ENCODE measurements at places on chromosomes 6 and 20.

DNA sequence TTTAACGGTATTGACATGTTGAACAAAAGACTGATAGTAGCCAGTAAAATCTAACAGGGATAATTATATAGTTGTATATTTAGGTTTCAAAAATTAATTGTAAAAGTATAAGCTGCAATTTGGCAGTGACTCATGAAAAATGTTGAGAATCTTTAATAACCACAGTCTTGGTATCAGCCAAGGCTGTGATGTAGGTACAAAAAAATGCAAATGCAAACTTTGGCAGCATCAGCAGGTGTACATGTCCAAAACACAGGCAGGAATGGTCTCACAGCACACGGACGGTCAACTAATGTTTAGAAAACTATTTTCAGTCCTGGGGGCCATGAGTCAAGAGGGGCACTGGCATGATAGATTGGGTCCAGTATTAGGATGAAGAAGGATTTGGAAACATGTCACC, 58.5 kb upstream of the BEND3 start:
- DNase-seq, result no peak

GRCh38 chr20:24730750-24731149, 218.3 kb upstream of the CST7 start:
- no peak for DNase-seq

- DNase-seq, result no peak
These were observed 59.5 kb downstream of the ID4 start for GRCh38 chr6:19896693-19897010.

- peak; percentile 10 for DNase-seq
These were observed 88.1 kb upstream of the IFNGR1 start for GRCh38 chr6:137307163-137307854.

Data from OCI-LY7 (cell line).